Hepatocyte (in vitro differentiated cells): ENCODE measurements at places on chromosomes 5 and 9. TPM values are rescaled to one million over a fixed set of nuclear protein-coding genes. Genes with fewer than 3 reads are reported as not detected.

GRCh38 chr5:58393716-58394115, 66.2 kb downstream of the PLK2 start:
- no peak for DNase-seq

DNA sequence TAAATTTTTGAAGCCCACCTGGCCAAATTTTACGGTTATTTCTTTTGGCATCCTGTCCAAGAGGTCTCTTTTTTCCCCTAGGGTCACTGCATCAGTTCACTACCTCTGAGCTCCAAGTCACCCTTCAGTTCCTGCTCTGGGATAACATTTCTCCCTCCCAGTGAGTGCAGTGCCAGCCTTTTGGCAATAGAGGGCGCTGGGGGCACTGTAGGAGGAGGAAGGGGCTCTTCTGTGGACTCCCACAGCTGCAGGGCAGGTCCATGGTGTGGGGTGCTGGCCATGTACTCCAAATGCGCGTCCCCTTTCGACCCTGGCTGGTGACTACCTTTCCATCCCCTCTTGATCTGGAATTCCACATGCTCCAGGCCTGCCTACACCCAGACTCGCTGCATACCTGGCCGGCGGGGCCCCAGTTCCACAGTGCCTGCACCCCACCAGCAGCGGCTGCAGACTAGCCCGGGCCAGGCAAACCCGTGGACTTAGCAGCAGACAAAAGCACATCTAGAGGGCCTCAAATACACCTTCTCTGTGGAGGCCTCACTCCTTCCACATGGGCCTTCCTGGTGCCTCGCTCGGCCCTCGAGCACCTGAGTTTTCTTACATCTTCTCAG, 20.3 kb upstream of the NINJ1 start:
- peak; percentile 59 for DNase-seq

GRCh38 chr5:81194633-81195334, 38.3 kb upstream of the CKMT2 start:
- peak; percentile 88 for DNase-seq

- no peak for DNase-seq
Measured at GRCh38 chr5:67732471-67732870, 483.1 kb upstream of the PIK3R1 start.

GHR gene
- polyA plus RNA-seq: 12.6 and 14.4 TPM in 2 replicates

PCDHGB7 gene
- polyA plus RNA-seq: 6.7 and 8.4 TPM in 2 replicates

- DNase-seq: peak; percentile 7
Measured at GRCh38 chr9:31597977-31598376, 786.5 kb upstream of the ACO1 start.

GRCh38 chr5:124908581-124909451, 162.4 kb upstream of the ZNF608 start:
- DNase-seq: peak; percentile 40

DNA sequence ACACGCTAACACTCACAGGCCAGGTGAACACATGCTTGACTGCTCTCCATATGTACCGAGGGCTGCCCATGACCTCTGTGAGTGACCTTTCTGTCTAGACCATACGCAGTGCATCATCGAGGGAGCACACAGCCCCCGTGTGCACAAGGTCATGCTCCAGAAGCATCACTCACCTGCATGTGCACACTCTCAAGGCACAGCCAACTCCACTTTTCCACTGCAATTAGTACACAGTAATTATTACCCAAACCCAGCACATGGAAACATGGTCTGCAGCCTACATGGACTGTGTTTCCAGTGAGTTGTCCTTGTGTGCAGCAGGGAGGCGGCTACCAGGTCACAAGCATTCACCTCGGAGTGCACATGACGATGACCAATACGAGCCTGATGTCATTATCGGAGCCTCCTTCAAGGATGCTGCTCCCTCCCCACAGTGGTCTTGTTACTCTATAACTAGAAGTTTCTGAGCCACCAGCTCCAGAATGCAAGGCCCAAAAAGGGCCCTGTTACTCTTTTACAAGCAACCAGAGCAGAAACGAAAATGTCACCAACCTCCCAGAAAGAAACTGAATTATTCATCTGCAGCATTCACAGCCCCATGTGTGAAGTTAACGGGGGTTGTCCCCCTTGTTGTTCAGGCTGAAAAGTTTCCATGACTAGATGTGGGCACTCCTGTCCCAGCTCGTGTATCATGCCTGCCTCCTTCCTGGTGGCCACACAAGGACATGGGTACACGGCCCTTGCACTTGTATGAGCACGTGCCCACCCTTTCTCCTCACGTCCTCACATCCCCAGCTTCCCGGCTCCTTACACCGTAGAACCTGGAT, 31.2 kb downstream of the SEMA4D start:
- no peak for DNase-seq

DNA sequence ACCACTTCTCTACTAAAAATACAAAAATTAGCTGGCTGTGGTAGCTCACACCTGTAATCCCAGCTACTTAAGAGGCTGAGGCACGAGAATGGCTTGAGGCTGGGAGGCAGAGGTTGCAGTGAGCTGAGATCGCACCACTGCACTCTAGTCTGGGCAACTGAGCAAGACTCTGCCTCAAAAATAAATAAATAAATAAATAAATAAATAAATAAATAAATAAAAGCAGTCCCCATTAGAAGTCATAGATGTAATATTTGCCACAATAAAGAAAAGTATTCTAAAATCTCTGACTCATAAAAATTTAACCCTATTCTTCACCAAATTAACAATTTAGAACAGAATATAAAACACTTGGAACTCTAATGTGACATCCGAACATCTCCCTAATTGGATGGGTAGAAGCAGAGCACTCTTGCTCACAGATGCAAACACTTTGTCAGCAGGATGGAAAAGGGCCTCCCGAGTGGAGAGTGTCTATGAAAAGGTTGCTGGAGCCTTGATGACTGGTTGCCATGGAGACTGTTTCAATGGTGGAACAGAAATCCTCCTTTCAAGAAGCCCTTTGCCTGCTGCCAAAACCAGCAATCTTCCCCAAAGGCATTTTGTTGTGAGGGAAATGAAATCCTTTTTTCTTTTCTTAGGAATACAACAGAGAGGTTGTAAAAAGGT, 38.9 kb upstream of the TRAF1 start:
- DNase-seq: peak; percentile 57

DNA sequence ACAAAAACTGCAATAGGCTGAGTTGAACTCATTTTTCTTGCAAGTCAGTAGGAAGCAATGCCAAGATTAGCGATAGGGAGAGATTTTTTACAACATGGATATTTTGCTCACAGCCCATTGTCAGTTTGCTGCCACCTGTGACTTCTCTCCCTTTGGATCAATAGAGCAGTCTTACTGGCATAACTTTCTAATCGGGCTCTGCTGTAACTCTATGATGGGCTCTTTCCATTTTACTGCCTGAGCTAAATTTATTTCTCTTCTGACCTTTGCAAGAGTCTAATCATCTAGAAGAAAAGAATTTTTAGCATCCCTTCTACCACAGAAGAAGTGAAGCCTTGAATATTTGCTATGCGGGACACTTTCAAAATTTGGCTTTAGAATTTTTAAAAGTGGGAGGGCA, 53.6 kb upstream of the SGCD start:
- no peak for DNase-seq

ABO gene
- polyA plus RNA-seq: 9.5 and 15.7 TPM in 2 replicates

TAF7 gene
- 103 and 107 TPM in 2 replicates for polyA plus RNA-seq

DNA sequence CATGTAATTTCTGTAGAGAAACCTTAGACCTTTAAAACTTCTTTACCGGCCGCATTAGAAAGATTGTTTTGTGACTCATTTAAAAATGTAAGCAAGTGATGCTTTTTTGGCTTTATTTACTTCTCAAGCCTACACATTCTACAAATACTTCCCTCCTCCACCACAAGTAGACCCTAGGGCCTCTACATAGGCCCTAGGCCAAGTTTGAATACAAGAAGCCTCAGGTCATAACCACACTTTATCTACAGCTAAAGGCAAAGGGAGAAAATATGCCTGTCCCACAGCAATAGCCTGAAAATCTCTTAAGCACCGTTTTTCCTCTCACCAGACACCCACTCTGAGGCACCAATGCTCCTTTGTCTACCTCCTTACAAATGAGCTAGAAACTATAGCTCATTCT, 53.9 kb downstream of the CSNK1A1 start:
- peak; percentile 20 for DNase-seq

CDH10 gene
- polyA plus RNA-seq: 3.2 and 3.9 TPM in 2 replicates

DNA sequence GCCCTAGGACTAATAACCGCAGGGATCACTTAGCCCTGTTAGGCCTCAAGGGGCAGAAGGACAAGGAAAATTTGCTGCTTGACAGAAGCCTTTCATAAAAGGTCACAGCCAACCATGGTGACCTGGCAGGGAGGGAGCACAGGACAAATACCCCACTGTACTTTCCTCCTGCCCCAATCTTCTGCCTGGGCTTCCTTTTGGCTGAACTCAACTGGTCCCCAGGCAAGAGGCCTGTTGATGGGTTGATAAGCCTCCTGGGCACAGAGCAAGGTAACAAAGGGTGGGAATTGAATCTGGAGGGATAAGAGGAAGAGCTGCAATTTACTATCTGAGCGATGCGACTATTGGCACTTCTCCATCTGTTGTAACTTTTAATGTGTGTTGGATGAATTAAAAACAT, 392.9 kb downstream of the RASEF start:
- no peak for DNase-seq

OR13C8 gene
- polyA plus RNA-seq: not detected in 2 replicates

DNA sequence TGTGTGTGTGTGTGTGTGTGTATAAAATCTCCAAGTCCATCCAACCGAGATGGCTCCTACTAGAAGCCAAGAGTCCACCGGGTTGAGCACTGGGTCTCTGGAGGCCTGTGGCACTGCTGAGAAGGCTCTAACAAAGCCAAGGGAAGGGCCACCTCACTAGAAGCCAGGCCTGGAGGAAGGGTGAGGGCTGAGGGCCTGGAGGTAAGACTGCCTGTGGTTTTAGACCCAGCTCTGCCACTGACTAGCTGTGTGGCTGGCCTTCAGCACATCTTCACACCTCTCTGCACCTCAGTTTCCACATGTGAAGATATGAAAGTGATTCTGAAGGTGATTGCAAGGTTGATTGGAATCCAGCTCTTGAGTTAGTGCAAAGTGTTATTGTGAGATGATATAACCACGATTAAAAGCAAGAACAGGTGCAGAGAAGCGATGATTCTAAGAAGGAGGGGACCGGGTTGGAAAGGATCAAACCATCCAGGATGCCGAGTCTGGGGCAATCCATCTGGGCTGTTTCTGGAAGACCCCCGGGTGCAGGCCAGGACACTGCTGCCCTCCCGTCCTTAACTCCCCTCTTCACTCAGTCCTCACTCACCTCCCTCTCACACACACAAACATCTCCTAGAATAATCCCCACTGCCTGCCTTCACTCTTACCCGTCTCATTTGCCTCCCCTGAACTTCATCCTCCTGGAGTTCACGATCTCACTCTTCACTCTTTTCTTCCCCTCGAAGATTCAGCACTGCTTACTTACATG, 2.3 kb downstream of the IL4 start:
- DNase-seq: no peak

PTGS1 gene
- 7.3 and 11.1 TPM in 2 replicates for polyA plus RNA-seq

DNA sequence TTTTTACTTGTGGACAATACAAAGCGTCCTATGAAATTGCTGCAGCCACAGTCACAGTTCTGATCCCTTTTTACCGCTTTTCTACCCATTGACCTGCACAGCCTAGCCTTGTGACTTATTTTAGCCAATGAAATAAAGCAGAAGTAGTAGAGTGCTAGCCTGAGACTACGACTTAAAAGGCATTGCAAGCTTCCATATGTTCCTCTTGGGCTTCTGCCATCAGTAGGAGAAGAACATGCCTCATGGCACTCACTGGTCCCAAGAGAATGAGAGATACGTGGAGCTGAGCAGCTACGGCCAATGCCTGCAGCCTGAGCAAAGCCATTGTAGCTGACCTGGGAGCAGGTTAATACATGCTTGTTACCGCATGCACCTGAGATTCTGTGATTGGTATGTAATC, 416.6 kb upstream of the CLINT1 start:
- no peak for DNase-seq

DNA sequence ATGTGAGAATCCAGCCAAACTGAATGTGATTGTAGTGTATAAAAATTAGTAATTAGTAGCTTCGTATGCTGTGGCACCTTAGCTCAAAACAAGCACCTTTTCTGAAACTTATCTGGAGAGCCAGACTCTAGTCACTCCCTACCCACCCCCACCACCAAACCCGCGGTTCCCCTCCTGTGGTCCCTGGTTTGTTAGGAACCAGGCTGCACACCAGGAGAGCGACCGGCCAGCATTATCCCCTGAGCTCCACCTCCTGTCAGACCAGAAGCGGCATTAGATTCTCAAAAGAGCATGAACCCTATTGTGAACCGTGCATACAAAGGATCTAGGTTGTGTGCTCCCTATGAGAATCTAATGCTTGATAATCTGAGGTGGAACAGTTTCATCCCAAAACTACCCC, 498.6 kb downstream of the CHSY3 start:
- DNase-seq: no peak

PCDHGC4 gene
- polyA plus RNA-seq: 0.15 and 0.35 TPM in 2 replicates

DNA sequence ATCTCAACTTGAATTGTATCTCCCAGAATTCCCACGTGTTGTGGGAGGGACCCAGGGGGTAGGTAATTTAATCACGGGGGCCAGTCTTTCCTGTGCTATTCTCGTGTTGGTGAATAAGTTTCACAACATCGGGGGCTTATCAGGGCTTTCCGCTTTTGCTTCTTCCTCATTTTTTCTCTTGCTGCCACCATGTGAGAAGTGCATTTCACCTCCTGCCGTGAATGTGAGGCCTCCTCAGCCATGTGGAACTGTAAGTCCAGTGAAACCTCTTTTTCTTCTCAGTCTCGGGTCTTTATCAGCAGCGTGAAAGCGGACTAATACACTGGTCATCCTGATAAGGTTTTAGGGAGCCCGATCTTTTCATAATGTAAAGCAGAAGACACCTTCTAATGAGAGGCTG, 687.0 kb upstream of the FTMT start:
- DNase-seq: no peak

CD274 gene
- polyA plus RNA-seq: not detected in 2 replicates

DNA sequence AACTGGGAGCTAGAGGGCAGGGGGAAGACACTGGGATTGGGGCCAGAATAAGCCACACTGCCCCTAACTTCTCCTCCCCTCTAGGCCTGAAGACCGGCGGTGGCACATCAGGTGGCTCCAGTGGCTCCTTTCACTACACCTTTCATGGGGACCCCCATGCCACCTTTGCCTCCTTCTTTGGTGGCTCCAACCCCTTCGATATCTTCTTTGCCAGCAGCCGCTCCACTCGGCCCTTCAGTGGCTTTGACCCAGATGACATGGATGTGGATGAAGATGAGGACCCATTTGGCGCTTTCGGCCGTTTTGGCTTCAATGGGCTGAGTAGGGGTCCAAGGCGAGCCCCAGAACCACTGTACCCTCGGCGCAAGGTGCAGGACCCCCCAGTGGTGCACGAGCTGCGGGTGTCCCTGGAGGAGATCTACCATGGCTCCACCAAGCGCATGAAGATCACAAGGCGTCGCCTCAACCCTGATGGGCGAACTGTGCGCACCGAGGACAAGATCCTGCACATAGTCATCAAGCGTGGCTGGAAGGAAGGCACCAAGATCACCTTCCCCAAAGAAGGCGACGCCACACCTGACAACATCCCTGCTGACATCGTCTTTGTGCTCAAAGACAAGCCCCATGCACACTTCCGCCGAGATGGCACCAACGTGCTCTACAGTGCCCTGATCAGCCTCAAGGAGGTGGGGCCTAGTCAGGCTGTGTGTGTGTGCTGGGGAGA, 6.8 kb downstream of the DNAJB5 start:
- no peak for DNase-seq
